ENCODE measurements at places on chromosomes 11 and 22.

DNA sequence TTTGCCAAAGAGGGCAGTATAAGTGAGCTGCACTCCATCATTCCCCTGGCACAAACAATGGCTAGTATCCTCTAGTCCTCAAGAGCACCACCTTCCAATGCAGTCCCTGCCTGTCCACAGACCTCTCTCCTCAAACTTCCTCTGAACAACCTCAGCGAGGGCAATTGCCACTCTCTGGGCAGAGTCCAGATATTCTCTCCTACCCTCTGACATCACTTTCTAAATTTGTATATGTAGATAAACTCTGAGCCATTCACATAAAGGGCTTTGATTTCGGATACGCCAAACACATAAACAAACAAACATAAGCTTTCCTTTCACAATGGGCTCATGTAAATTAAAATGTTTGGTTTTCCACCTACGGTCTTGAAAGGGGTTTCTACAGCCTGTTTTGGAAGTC lies 3.0 kb upstream of the SLC43A3 start:
- DNase-seq = no peak
- H3K27me3 ChIP-seq = no peaks in the 10 kb centered on the region
- peaks cover 26% of the 10 kb centered on the region for H3K4me1 ChIP-seq
- no peaks in the 10 kb centered on the region for H3K36me3 ChIP-seq
- no peak overlapping the region for H3K4me3 ChIP-seq
- H3K27ac ChIP-seq = no peak overlapping the region

- H3K36me3 ChIP-seq = no peaks in the 10 kb centered on the region
- H3K4me1 ChIP-seq = peaks cover 19% of the 10 kb centered on the region
- no peak for DNase-seq
- no peak overlapping the region for H3K27ac ChIP-seq
Measured at GRCh38 chr22:20424568-20424931, 13.1 kb downstream of the SCARF2 start.

- no peaks in the 10 kb centered on the region for H3K27me3 ChIP-seq
- H3K4me1 ChIP-seq = no peaks in the 10 kb centered on the region
- no peak for DNase-seq
- H3K4me3 ChIP-seq = no peak overlapping the region
- no peak overlapping the region for H3K27ac ChIP-seq
Measured at GRCh38 chr11:11265320-11265719, 87.7 kb downstream of the CSNK2A3 start.

DNA sequence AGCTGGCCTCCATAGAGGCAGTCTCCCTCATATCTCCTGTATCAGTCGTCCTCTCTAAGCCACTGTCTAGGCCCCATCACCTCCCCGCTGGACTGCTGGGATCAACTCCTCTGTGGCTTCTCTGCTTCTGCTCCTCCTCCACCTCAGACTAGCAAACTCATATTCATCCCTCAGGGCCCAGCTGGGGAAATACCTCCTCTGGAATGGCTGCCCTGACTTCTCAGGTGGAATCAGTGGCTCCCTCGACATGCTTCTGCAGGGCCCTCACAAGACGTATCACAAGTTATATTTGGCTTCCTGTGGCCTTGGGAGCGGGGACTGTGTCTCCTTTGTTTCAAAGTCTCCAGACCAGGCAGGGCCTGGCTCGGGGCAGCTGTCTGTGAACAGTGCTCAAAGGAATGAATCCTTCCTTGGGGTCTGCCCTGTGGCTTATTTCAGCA lies 10.0 kb downstream of the SLC29A2 start:
- peaks cover 8% of the 10 kb centered on the region for H3K36me3 ChIP-seq
- no peaks in the 10 kb centered on the region for H3K27me3 ChIP-seq
- H3K4me1 ChIP-seq = no peaks in the 10 kb centered on the region
- no peak overlapping the region for H3K4me3 ChIP-seq
- no peak for DNase-seq

GRCh38 chr11:88354912-88355311 lies 17.4 kb upstream of the CTSC start:
- no peak for DNase-seq

DNA sequence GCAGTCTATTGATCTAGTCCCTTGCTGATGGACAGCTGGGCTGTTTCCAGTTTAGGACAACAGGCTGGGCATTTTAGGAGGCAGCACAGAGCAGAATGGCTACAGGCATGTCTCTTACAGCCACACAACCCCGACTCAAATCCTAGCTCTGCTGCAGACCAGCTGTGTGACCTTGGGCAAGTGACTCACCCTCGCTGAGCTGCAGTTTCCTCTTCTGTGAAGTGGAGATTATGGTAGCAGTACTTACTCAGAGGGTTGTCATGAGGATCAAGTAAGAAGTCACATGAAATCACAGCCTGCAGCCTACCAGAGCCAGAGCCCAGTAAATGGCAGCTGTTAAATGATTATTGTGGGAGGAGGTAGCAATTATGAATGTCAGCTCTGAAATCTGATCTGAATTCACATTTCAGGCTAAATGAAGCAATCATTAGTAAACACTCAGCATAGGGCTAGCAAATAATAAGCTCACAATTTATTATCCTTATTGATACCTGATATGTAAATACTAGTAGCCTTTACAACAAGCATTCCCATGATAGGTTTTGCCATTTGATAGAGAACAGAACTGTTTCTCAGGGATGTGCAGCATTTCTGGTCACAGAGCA lies 58.9 kb downstream of the MYEOV start:
- DNase-seq = no peak
- H3K27ac ChIP-seq = no peak overlapping the region
- H3K4me1 ChIP-seq = no peaks in the 10 kb centered on the region
- H3K27me3 ChIP-seq = no peaks in the 10 kb centered on the region

DNA sequence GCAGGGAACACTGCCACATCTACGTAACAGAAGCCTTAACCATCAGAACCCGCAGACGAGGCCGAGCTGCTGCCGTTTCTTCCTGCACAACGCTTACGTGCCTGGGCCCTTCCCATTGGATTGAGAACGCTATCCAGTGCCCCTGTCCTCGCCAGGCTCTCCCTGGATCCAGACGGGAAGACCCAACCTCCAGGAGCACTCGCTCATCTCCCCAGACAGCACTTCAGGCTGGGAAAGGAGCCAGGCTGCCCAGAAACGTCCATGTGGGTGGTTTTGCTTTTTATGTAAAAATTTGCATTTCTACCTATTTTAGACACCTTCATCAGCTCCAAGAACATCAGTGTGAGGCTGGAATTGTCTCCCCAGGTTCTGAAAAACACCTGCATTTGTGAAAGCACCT lies 7.3 kb upstream of the CRYBB3 start:
- H3K27me3 ChIP-seq = no peaks in the 10 kb centered on the region
- H3K27ac ChIP-seq = no peak overlapping the region
- H3K4me3 ChIP-seq = no peak overlapping the region
- DNase-seq = no peak
- H3K4me1 ChIP-seq = no peaks in the 10 kb centered on the region
- no peaks in the 10 kb centered on the region for H3K36me3 ChIP-seq

GRCh38 chr22:40651563-40652501 lies 15.3 kb upstream of the MRTFA start:
- H3K27ac ChIP-seq = no peak overlapping the region
- DNase-seq = peak; percentile 37
- no peaks in the 10 kb centered on the region for H3K27me3 ChIP-seq
- H3K4me3 ChIP-seq = peak overlapping the region; percentile 57
- no peaks in the 10 kb centered on the region for H3K36me3 ChIP-seq
- H3K4me1 ChIP-seq = peaks cover 16% of the 10 kb centered on the region

DNA sequence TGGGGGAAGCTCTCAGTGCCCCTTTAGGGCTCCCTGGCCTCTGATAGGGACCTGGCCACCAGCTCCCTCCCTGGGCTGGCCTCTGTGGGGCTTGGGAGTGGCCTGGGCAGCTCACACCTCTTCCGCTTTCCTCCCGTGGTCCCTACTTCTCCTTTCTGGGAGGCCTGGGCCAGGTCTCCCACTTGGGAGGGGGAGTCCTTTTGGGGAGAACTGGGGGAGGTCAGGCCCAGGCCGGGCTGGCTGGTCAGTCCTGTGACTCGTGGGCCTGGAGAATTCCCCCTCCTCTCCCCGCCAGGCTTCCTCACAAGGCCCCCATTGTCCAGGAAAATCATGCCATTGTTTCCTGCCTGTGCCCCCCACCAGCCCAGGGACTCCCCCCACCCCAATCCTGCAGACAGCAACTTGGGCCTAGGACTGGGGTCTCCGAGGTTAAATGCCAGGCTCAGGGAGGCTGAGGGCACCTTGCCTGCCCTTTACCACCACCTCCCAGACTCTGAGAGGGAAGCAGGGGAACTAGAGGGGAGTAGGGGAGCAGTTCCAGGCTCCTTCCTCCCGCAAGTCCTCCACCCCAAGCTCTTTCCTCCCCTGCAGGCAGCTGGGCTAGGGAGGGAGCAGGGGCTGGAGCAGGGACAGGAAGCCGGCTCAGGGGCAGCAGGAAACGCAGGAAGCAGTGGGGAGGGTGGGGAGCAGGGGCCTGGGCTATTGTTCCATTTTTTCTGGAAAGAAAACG lies 2.8 kb downstream of the MAP3K11 start:
- H3K36me3 ChIP-seq = peaks cover 49% of the 10 kb centered on the region

- no peaks in the 10 kb centered on the region for H3K4me1 ChIP-seq
- H3K27ac ChIP-seq = no peak overlapping the region
- H3K27me3 ChIP-seq = no peaks in the 10 kb centered on the region
Measured at GRCh38 chr11:83871054-83871453, 584.9 kb upstream of the CCDC90B start.

GRCh38 chr11:2520736-2521035 lies 75.9 kb downstream of the KCNQ1 start:
- no peaks in the 10 kb centered on the region for H3K36me3 ChIP-seq
- no peak overlapping the region for H3K27ac ChIP-seq
- no peak overlapping the region for H3K4me3 ChIP-seq
- peaks cover 9% of the 10 kb centered on the region for H3K4me1 ChIP-seq
- no peaks in the 10 kb centered on the region for H3K27me3 ChIP-seq

GRCh38 chr22:29062286-29062821 lies 723 bp upstream of the C22orf31 start:
- DNase-seq = no peak
- H3K4me3 ChIP-seq = no peak overlapping the region
- H3K36me3 ChIP-seq = no peaks in the 10 kb centered on the region
- H3K27me3 ChIP-seq = no peaks in the 10 kb centered on the region
- no peak overlapping the region for H3K27ac ChIP-seq

DNA sequence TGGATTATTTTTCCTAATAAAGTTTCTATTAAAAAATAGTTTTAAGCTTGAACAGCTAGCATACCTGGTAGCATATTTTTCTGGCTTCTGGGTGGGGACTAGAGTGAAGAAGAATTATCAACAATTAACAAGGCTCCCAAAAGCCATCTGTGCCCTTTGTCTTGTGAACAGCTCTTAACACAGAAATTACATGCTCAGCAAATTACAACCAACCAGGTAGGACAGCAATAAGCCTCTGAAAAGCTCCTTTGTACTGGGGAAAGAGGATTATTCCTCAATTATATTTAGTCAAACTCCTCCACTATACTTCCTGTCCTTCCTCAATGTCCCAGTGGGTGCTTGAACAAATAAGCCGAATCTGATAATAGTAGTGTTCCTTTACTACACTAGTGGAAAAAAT lies 162.8 kb downstream of the RAB38 start:
- no peaks in the 10 kb centered on the region for H3K36me3 ChIP-seq
- no peak overlapping the region for H3K27ac ChIP-seq
- no peaks in the 10 kb centered on the region for H3K4me1 ChIP-seq

DNA sequence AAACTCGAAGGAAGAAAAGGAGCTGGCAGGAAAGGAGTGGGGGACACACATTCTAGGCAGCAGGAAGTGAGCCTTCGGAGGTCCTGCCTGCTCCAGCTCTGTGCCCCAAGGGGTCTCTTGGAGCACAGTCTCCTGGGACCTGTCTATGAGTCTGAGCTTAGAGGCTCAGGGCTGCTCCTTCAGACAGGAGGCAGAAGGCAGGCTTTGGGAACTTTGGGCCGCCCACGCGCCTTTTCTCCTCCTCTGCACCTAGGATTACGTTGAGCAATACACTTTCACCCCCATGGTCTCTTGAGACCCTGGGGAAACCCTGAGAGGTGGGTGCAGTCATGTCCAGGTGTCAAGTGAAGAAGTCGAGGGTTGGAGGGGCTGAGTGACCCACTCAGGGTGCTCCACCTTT lies 965 bp downstream of the TCN2 start:
- H3K4me1 ChIP-seq = peaks cover 33% of the 10 kb centered on the region
- H3K36me3 ChIP-seq = no peaks in the 10 kb centered on the region
- DNase-seq = no peak
- no peaks in the 10 kb centered on the region for H3K27me3 ChIP-seq
